ENCODE measurements at places on chromosomes 5 and 9.

DNA sequence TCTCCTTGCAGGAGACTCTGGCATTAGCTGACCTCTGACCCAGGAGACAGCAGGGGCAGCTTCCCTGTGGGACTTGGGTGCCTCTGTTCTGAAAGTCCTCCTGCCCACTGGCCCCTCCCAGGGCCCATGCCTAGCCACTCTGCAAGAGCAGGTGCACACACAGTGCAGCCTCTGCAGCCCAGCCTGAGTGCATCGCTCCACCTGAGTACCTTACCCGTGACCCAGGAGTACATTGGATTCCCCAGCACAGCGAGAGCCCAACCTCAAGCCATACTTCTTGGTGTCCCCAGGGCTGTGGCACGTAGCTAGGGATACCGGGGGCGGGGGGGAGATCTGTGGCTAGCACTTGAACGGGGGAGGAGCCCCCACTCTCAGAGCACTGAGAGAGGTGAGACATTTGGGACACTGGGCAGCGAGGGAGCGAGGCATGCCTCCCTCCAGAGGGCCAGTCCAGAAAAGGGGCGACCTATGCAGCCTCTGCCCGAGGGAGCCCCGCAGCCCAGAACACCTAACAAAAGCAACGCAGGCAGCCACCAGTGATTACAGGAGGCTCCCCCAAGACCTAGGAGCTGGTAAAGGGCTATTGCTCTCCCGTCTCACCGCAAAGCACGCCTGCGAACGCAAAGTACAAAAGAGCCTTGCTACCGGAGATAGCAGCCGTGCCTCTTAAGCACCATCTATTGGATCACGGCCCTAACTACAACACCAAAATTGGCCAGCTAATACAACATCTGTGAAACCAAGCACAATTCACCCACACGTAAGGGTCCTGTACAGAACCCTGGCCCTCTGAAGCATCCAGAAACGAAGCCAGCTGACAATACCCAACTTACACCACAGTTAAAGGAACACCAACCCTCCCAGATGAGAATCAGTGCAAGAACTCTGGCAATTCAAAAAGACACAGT is 826 bp upstream of the PRDM9 start:
- DNase-seq = no peak

- no peak for DNase-seq
Measured at GRCh38 chr9:136021872-136022681, 60.9 kb upstream of the UBAC1 start.

DNA sequence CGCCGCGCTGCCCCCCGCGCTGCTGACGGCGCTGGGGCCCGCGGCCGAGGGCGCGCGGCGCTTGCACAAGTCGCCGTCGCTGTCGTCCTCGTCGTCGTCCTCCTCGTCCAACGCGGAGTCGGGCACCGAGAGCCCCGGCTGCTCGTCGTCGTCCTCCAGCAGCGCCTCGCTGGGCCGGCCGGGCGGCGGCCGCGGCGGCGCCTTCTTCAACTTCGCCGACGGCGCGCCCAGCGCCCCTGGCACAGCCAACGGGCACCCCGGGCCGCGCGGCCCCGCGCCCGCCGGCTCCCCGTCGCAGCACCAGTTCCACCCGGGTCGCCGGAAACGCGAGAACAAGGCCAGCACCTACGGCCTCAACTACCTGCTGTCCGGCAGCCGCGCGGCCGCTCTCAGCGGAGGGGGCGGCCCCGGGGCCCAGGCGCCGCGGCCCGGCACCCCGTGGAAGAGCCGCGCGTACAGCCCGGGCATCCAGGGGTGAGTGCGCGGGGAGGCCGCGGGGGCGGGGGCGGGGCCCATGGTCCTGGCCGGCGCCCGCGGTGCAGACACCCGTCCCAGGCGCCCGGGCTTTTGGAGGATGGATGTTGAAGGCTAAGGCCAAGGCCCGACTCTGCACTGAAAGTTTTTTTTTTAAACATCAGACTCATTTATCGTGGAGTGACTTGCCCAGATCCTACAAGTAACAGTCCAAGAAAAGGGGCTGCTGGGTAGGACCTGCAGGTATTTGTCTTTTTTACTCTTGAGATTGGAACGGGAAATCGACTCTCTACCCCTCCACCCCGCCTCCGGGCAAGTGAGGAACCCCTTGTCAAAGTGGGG is 1.2 kb downstream of the TENT4A start:
- DNase-seq = no peak

DNA sequence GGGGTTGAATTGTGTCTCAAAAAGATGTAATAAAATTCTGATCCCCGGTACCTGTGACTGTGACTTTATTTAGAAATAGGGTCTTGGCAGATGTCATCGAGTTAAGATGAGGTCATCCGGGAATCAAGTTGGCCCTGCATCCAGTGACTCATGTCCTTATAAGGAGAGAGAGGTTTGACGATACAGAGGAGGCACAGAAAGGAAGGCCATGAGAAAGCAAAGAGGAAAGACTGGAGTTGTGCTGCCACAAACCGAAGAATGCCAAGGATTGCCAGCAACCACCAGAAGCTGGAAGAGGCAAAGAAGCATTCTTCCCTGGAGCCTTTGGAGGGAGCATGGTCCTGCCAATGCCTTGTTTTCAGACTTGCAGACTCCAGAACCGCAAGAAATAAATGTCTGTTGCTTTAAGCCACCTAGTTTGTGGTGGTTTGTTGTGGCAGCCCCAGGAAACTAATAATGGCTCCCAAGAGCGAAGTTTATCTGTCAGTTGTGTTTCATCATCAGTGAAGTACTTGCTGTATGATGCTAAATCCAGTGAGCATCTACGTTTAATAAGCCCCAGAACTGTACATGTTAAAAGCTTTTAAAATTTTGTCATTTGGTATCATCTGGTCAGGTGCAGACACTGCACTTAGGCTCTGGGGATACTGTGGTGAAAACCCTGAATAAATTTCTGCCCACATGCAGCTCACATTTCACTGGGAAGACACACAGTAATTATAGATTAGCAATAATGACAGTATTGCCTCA is 114.8 kb downstream of the TLE4 start:
- no peak for DNase-seq

- no peak for DNase-seq
Measured at GRCh38 chr5:73298772-73299630, 126.0 kb downstream of the TMEM174 start.

DNA sequence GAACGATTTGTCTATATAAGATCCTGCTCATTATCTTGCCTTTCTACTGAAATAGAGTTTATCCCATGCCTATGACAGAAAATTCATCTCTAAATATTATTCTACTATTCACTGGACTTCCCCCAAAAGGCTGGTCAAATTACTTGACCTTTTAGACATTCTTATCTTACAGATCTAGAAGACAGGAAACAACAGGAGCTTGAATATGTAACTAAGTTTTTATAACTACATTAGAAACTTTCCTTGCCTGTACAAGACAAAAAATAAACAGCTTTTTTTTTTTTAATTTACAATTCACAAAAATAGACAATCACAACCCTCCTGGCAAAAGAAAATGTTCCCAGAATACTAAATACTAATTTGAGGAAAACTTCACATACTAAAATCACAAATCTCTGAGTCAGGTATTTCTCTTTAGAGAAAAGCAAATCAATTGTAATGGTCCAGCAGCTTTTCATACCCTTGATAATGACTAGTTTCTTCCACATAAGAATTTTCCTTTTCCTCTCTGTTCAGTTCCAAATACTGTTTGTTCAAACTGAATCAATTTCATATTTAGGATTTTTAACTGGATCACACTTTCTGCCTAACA is 68.6 kb downstream of the MLLT3 start:
- no peak for DNase-seq

GRCh38 chr9:131628459-131629225 is 83.3 kb downstream of the PRRT1B start:
- no peak for DNase-seq

DNA sequence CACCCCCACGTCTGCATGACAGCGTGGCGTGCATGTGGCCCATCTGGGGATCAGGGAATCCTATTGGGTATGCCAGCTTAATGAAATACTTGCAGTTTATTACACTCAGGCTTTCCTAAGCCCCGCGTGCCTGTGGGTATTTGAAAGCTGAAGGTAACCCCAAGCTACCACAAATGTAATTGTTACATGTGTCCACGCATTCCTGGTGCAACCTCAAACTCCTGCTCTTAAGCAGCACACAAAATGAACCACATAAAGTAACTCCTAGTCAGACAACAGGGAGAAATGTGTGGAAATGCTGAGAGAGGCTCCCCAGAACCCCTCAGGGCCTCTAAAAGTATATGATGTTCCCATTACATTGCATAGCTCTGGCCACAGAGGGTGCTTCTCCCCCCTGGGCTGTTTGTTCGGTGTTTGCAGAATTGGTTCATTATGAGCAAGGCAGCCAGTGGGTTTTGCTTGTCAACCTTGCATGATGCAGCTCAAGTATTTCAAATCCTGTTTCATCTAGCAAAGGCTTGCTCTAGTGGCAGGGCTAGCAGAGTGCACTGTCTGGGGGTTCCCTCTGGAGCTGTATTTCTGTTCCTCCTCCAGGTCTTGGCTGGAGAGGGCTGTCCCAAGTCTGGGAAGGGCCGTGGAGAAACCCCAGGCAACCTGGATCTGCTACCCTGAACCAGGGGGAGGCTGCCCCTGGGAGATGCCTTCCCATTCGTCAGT is 1.8 kb upstream of the DCANP1 start:
- DNase-seq = no peak

- no peak for DNase-seq
Measured at GRCh38 chr5:71782393-71782770, 63.3 kb downstream of the CARTPT start.

DNA sequence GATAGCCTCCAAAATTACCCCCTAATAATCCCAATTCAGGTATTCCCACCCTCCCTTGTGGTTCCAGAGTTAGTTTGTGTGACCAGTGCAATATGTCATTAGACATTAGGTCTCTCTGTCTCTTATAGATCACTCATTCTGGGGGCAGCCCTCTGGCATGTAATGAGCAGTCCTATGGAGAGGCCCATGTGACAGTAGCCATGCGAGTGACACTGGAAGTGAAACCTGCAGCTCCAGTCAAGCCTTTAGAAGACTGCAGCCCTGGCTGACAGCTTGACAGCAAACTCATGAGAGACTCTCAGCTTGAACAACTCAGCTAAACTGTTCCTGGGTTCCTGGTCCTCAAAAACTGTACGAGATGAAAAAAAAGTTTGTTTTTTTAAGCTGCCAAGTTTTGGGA is 54.0 kb upstream of the HSPB3 start:
- no peak for DNase-seq

GRCh38 chr5:158284242-158284641 is 425.3 kb upstream of the CLINT1 start:
- no peak for DNase-seq

DNA sequence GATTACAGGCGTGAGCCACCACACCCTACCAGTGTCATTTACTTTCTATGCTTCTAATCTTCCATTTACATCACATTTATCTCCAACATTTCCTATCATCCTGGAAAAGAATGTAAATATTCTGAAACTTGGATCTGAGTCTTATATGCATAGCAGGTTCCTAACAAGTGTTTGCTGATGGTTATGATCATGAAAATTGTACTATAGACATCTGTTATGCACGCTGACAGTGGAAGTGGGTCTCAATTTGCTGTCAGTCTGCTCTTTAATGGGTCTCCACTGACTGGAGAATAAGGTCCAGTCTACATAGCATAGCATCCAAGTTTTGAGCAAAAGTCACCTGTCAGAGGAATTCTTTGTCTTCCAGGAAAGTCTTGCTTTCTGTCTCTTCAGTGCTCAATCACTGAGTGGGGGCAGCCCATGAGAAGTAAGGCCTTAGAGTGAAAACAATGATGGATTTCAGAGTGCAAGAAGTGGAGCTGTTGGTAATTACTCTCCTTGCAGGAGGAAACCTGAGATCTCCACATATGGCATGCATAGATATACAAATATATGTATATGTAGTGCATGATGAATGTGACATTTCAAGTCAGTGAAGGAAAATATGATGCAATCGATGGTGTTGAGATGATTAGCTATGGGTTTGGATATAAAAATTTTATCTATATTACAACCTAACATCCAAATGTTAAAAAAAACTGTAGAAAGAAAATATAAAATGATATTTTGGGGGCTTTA is 29.2 kb upstream of the MSANTD3 start:
- DNase-seq = no peak

- no peak for DNase-seq
Measured at GRCh38 chr5:161288071-161288470, 258.5 kb downstream of the GABRB2 start.

GRCh38 chr5:177458912-177459350 is 12.3 kb downstream of the PRR7 start:
- DNase-seq = no peak

- DNase-seq = no peak
Measured at GRCh38 chr5:172447646-172448365, 6.5 kb downstream of the SH3PXD2B start.

DNA sequence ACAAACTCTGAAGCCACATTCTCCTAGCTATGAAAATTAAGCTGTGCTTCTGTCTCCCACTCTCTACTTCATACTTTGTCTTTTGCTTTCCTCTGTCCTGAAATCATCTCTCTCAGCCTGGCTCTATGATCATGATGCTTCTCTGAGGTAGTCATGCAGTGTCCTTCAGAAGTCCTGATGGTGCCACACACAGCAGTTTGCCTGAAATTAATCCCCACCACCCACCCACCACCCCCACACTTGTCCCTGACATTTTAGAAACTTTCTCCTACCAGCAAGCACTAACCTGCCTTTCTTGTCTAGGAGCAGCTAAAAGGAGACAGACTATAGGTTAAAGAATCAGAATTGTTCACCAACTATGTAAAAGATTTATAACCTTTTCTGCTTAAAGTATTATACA is 282.2 kb upstream of the FAM174A start:
- no peak for DNase-seq

GRCh38 chr5:149489605-149490037 is 61.6 kb downstream of the CSNK1A1 start:
- no peak for DNase-seq

- no peak for DNase-seq
Measured at GRCh38 chr5:116340799-116341198, 233.8 kb downstream of the SEMA6A start.

GRCh38 chr9:85223506-85224125 is 518.1 kb downstream of the AGTPBP1 start:
- DNase-seq = no peak

DNA sequence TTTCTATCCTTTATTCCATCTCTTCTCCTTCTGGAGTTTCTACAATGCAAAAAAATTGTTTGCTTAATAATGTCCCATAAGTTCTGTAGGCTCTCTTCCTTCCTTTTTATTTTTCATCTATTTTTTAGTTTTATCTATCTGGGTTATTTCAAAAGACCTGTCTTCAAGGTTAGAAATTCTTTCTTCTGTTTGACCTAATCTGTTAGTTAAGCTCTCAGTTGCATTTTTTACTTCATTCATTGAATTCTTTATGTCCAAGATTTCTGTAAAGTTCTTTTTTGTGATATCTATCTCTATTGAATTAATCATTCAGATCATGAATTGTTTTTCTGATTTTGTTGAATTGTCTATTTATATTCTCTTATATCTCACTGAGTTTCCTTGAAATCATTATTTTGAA is 145.9 kb upstream of the TLE4 start:
- no peak for DNase-seq

GRCh38 chr5:143131972-143132371 is 271.5 kb downstream of the NR3C1 start:
- peak; percentile 39 for DNase-seq

- no peak for DNase-seq
Measured at GRCh38 chr5:147057051-147057450, 177.8 kb upstream of the STK32A start.

Data from NCI-H1694 (cell line).